ENCODE measurements at places on chromosomes 5 and 9. TPM values are rescaled to one million over a fixed set of nuclear protein-coding genes. Genes with fewer than 3 reads are reported as not detected.

DNA sequence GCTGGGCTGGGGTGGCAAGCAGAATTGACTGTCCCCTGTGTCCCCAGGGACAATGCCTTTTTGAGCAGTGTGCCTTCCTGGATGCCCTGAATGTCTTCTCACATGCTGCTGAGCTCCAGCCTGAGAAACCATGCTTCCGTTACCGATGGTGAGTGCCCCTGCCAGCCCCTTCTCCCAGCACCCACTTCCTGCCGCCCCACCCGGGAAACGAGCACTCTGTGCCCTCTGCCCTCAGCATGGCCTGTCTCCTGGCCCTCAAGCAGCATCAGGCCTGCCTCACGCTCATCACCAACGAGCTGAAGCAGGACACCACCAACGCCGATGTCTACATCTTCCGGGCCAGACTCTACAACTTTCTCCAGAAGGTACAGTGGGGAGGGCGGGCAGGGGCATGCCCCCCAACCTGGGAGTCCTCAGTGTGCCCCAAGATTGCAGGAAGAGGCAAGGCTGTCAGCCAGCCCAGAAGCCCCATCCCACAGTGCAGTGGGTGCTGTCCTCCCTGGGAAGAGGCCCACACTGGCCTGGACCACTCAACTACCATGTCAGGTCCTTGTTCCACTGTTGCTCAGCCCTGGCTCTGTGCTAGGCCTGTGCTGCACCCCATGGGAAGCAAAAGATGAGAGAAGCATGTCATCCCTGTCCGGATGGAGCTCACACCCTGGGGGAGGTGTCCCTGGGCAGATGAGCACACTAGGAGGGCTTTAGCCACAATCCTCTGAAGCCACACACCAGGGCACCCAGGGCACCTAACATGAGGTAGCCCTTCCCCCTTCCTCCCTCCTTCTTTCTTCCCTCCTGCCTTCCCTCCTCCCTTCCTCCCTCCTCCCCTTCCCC lies 4.4 kb downstream of the TTC16 start:
- H3K4me1 ChIP-seq, result peaks cover 10% of the 10 kb centered on the region
- no peak overlapping the region for H3K4me3 ChIP-seq
- no peak overlapping the region for H3K27ac ChIP-seq
- peaks cover 21% of the 10 kb centered on the region for H3K36me3 ChIP-seq
- peaks cover 10% of the 10 kb centered on the region for H3K27me3 ChIP-seq
- no peak for DNase-seq

The ANKRD31 gene
- total RNA-seq, result 1.5 TPM

DNA sequence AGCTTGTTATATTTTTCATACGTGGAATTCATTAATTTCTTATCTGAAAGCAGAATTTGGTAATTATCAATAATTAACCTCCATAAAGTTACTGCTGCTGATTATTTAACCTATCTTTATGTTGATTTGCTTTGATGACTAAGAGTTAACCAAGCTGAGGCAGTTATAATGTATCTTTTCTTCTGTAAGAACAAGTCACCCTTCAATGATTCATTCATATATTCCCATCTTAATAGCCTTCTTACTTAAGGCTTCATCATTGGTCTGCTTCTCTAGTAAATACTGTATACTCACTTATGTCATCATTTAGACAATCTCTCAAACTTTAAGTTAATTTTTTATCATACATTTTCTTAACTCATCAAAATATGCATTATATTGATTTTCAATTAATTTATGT lies 592.2 kb downstream of the ANXA1 start:
- no peaks in the 10 kb centered on the region for H3K4me1 ChIP-seq
- H3K36me3 ChIP-seq, result no peaks in the 10 kb centered on the region
- no peak overlapping the region for H3K27ac ChIP-seq
- no peak overlapping the region for H3K4me3 ChIP-seq
- no peak for DNase-seq

GRCh38 chr9:71108937-71109336 lies 12.5 kb downstream of the TRPM3 start:
- H3K27ac ChIP-seq, result no peak overlapping the region
- H3K4me1 ChIP-seq, result no peaks in the 10 kb centered on the region
- no peak for DNase-seq
- H3K4me3 ChIP-seq, result no peak overlapping the region
- H3K36me3 ChIP-seq, result no peaks in the 10 kb centered on the region

DNA sequence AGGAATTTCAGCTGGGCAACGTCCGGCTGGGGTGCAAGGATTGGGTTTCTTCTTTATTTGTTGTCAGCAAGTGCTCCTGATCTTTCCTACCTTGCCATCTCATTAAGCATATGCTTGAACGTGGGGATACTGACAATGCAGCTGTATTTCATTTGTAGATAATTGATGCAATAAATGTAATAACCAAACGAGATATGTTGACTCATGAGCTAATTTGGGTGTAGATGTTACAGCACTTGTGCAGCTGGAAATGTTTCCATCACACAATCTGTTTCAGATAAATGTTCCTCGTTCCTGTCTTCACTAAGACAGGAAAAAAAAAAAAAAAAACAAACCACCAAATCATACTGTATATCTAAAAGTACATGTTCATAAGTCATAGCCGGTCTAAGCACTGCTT lies 123.8 kb downstream of the DMRT2 start:
- no peaks in the 10 kb centered on the region for H3K4me1 ChIP-seq
- no peaks in the 10 kb centered on the region for H3K36me3 ChIP-seq
- H3K4me3 ChIP-seq, result no peak overlapping the region
- no peak for DNase-seq

DNA sequence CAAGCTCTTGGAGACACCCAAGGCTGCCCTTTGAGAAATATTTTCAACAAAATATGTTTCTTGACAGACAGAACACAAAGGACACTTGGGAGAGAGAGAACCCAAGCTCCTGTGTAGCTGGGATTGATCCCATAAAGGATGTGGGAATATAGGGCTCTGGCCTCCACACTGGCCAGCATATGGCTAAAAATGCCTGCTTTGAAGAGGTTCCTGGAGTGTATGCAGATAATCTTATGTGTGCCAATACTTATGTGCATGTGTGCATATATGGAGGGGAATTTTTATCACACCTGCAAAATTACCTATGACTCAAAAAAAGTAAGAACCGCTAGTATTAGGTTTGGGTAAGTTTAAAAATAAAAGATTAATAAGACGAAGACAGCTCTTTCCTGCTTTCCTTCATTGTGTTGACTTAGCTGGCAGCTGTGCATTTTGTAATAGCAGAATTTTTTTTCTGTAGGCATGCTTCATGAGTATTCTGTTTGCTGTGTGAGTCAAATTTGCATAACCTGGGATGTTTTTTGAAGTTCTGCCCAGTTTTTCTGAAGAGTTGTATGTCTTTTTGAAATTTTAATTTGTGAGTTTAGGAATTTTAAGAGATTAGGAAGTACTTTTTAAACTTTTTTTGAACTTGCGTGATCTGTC lies 42.6 kb downstream of the HACD4 start:
- no peaks in the 10 kb centered on the region for H3K27me3 ChIP-seq
- DNase-seq, result no peak
- no peak overlapping the region for H3K27ac ChIP-seq
- H3K4me1 ChIP-seq, result no peaks in the 10 kb centered on the region
- no peak overlapping the region for H3K4me3 ChIP-seq
- peaks cover 5% of the 10 kb centered on the region for H3K36me3 ChIP-seq

DNA sequence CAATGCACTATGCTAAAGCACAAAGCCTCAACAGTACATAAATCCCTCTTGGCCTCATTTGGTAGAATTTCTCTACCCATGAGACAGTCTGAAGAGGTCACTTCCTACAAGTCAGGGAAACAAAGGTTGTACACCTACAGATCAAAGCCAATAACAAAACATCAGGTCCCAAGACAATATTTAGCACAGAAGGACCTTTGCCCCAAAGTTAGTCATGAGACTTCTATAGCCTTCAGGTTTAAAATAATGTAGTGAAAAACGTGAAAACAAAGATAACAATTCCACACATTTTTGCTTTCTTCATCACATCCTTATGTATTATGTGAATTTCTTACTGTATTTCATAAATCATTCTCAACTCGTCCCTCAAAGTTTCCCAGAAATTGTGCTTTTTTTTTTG lies 15.8 kb downstream of the AFF4 start:
- H3K4me1 ChIP-seq, result peaks cover 19% of the 10 kb centered on the region
- no peak overlapping the region for H3K27ac ChIP-seq
- peaks cover 14% of the 10 kb centered on the region for H3K36me3 ChIP-seq
- no peaks in the 10 kb centered on the region for H3K27me3 ChIP-seq

DNA sequence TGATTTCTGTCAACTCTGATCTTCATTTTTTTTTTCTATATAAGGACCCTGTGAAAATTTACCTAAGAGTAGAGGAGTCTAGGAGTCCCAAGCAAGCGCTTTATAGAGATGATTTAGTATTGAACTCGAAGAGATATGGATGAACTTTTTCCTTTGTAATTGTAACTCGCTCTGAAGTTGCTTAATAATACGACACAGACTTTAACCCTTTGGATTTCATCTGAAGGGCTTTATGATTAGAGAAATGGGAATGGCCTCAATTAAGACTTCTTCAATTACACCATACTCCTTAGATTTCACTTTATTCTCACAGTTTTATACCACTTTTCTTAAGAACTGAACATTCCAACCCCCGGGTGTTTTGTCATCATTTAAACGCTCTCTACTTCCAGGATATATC lies 647.7 kb downstream of the HTR1A start:
- DNase-seq, result no peak
- H3K4me1 ChIP-seq, result no peaks in the 10 kb centered on the region
- H3K27ac ChIP-seq, result no peak overlapping the region
- no peaks in the 10 kb centered on the region for H3K36me3 ChIP-seq
- H3K4me3 ChIP-seq, result no peak overlapping the region

The FRMPD1 gene
- not detected for total RNA-seq

Data from Calu3 (cell line).